Activated CD4-positive, CD25-positive, alpha-beta regulatory T cell treated with anti-CD3 and anti-CD28 coated beads, Interleukin-2, amount 50 U/mL, for 16 hours (primary cell): ENCODE measurements at places on chromosomes 11 and 22.

DNA sequence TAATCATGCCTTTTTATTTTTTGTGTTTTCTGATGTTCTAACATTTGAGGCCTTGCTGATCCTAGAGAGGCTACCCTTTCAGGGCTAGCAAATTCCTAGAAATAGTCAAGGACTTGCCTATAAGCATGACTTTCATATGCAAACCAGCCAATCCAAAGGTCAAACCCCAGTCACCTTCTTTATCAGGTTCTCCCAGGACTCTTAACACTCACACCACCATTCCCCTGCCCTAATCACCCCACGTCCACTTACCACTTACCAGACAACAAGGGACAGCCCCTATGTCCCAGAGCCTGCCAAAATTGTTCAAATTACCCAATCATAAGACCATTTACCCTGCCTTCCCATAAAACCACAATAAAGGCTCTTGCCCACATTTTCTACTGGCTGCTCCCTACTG, 1339.8 kb downstream of the LRRC4C start:
- no peak for DNase-seq

- no peak for DNase-seq
Measured at GRCh38 chr11:69919659-69920344, 100.6 kb upstream of the FGF3 start.

DNA sequence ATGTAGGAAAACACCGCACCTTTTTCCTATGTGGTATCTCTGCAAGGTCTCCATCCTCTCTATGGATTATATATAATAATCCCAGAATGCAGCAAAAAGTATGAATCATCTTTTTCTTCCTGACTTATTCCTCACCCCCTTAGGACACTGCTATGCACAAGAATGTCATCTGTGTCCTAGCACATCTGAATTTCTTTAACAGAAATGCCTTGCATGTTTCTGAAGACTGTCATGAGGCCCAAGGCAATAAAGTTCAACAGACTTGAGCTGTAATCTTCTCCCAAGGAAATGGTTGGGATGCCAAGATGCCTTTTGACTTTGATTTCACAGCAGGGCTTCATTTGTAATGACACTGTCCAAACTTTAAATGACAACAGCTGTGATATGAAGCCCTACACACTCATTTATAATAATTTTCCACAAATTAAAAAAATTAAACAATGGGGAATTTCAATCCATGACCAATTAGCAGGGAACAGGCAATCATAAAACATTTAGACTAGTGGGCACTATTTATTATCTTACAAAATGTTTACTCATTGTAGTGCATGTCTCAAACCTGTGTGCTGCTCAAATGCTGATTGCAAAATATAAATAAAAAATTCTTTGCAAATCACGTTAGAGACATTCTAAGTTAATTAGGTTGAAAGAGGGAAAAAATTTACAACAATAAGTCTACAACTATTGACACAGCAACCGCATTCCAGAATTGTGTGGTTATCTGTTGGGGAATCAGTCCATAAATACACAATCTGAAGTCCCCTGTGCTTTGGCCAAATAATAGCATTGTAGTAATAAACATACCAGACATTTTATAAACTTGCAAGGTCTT, 242.3 kb downstream of the SWAP70 start:
- no peak for DNase-seq

DNA sequence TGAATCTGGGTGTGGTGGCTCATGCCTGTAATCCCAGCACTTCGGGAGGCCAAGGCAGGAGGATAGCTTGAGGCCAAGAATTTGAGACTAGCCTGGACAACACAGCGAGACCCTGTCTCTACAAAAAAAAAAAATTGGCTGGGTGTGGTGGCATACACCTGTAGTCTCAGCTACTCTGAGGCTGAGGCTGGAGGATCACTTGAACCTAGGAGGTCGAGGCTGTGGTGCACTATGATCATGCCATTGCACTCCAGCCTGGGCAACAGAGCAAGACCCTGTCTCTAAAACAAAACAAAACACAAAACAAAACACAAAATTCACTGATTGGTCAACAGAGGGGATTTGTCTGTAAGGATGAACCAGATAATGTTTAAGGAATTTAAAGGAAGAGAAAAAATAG, 113.7 kb downstream of the STIM1 start:
- DNase-seq, result no peak

DNA sequence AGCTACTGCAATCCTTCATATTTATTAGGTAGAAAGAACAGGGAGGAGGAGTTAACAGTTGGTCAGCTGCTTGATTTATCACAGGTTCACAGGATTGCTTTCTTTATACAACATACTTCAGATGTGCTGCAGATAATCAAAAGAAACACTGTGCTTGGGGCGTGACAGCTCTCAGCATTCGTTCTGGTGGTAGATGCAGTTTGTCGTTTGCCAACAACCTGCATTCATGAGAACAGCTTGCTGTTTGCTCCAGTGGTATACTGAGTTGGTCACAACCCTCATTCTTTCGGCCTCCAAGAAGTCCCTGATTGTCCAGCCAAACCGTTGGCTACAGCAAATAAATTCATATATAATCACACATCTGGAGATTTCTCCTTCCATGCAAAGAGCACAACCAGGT, 120.5 kb downstream of the ZNF280B start:
- no peak for DNase-seq

DNA sequence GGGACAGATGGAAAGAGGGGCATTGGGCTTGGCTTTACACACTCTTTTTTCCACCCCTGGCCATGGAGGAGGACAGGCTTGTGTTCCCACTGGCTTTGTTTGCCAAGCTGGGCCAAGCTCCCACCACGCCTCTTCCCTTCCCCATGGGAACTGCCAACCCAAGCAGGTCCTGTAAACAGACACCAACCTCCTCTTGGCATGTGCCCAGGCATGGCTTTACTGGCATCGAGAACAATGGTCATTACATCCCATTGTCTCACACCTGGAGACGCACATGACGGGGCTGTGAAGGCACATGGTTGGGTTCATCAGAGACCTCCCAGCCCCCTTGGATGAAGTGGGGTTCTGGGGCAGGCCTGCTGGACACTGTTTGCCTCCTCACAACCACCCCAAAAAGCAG, 11.7 kb downstream of the SEC14L3 start:
- DNase-seq, result no peak

DNA sequence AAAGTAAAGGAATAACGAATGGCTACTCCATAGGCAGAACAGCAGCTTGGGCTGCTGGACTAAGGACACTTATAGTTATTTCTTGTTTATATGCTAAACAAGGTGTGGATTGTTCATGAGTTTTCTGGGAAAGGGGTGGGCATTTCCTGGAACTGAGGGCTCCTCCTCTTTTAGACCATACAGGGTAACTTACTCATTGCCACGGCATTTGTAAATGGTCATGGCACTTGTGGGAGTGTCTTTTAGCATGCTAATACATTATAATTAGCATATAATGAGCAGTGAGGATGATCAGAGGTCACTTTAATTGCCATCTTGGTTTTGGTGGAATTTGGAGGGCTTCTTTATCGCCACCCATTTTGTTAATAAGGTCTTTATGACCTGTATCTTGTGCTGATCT, 7.0 kb downstream of the OR4X1 start:
- DNase-seq, result no peak

- DNase-seq, result no peak
Measured at GRCh38 chr11:129117595-129118350, 74.4 kb downstream of the ARHGAP32 start.

- DNase-seq, result no peak
Measured at GRCh38 chr11:83823461-83824025, 537.4 kb upstream of the CCDC90B start.

- no peak for DNase-seq
Measured at GRCh38 chr11:92929246-92929645, 40.2 kb upstream of the MTNR1B start.

DNA sequence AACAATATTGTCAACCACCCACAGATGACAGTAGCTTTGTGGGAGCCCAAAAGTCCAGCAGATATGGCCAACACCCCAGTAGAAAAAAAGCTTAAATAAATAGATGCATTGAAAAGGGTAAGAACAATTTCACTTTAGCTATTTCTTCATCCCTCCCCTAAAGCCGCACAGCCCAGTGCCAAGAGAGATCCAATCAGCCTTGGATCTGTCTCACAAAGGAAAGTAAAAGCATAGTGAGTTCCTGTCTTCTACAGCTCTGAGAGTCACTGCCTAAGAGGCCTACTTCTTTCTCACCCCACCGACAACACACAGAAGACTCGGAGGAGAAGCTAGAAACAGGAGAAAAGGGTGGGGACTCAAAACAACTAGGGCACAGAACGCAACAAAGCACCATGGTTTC, 196.4 kb downstream of the SBF2 start:
- DNase-seq, result no peak

DNA sequence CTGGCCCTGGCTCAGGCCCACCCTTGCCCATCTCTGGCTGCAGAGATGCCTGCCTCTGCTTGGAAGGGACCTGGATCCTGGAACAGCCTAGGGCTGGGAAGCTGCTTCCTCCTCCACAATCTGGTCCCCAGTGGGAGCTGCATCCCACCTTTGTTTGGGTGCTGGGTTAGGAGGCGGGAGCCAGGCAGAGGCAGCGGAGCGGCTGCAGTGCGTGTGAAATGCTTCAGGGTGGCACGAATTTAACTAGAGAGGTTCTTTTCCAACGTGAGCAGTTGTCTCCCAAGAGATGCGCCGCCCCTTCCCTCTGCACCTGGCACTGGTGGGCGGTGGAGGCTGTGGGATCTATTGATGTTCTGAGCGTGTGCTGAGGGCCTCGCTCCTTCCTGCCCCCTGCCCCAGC, 31.6 kb downstream of the BRSK2 start:
- no peak for DNase-seq

DNA sequence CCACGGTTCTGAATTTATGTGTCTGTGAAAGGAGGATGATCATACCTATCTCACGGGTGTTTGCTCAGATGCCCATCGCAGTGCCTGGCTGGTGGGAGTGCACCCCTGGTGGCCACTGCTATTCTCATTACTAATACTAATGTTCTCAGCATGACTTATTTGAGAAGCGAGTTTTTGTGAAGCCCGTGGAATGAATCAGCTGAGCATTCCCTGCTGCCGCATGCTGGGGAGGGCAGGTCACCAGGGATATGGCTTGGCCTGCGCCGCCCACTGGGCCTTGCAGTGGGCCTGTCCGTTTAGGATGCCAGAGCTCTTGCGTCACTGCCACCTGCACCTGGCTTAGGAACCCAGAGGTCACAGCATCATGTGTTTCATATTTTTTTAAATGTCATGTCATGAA, 16.9 kb downstream of the CTTN start:
- DNase-seq, result no peak

DNA sequence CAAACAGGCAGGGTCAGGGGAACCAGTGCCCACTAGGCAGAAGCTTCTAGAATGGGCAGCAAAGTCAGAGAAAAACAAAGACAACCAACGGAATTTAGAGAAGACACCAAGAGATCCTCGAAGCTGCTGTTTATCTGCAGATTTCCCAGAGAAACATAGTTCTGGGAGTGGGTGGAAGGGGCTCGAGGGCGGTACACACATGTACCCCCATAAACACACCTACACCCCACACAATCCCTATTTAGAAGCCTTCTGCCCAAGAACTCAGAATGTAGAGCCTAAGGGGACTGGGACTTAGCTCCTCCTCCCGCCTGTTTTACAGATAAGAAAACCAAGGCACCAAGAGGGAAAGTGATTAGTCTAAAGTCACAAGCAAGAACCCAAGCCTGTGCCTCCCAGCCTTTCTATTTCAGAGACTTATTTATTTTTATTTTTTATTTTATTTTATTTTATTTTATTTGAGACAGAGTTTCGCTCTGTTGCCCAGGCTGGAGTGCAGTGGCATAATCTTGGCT, 6.4 kb downstream of the NPTXR start:
- DNase-seq, result no peak

DNA sequence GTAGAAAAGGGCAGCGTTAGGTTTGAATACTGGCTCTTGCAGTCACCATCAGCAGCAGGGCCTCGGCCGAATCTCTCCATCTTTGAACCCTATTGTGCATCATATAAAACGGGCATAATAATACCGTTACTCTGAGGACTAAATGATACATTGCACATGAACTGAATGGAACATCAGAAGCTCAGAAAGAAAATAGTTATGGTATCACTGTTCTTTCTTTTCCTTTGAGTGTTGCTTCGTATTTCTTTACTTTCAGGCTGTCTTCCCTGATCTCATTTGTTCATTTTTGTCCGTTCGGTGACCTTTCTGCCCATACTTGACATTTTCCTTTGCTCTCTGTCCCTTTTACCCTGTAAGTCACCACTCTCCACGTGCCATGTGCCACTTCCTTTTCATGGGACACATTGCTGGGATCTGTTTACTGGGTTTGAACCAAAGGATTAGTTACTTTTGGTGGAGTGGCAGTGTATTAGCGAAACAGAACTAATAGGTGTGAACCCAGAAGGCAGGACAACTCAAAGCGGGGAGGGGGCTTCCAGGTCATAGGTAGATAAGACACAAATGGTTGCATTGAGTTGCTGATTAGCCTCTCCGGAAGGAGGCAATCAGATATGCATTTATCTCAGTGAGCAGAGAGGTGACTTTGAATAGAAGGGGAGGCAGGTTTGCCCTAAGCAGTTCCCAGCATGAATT, 717 bp upstream of the ZNF202 start:
- DNase-seq, result no peak

DNA sequence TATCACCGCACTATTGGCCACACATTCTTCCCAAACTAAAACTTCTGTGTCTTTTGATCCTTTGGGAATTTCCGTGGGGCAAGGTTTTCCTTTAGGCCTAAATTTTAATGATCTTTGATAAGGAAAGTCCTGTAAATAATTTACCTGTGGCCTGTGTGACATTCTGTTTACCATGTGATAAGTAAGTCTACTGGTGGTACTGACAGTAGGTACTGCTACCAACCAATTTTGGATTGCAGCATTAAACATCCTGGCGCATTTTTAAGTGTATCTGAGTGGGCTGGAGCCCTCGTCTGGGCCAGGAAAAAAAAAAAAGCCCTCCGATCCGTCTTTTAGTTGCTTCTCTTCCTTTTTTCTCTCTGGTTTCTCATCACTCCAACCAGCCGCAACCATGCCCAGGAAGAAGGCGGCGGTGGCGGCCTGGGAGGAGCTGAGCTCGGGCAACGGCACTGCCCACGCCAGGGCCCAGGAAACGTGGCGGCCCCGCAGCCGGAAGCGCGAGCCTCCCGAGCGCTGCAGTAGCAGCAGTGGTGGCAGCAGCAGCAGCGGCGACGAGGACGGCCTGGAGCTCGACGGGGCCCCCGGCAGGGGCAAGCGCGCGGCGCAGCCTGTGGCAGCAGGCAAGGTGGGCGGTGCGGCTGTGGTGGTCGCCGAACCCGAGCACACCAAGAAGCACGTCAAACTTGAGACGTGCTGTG, 33.6 kb downstream of the ASRGL1 start:
- DNase-seq, result no peak

- DNase-seq, result no peak
Measured at GRCh38 chr11:12631651-12632050, 42.6 kb upstream of the TEAD1 start.

DNA sequence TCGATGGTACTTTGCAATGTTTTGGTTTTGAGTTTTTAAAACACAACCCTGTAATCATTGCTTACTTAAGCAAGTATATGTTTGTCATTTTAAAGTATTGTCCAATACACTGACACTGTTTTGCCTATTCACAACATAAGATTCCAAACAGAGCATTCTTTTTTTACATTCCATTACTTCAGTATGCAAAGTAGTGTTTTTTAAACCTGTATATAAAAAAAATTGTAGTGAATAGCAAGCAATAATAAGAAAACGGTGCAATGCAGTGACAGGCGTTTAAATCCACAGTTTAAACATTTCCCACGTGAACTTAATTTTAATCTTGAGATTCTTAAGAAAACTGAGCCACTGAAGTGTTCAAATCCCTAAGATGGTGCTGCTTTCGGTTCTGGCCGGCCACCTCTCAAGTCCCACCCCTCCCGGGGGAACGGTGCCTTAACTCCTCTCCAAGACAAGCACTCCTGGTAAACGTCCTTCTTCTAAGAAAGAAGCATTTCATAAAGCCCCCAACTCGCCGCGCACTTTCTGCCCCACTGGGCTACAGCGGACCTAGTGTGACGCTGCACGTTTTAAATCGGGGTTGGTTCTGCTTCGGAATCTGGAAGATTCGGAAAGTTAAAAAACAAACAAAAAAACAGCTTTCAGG, 2.9 kb downstream of the PGR start:
- DNase-seq, result no peak
